ENCODE measurements at places on chromosomes 7 and 10.

DNA sequence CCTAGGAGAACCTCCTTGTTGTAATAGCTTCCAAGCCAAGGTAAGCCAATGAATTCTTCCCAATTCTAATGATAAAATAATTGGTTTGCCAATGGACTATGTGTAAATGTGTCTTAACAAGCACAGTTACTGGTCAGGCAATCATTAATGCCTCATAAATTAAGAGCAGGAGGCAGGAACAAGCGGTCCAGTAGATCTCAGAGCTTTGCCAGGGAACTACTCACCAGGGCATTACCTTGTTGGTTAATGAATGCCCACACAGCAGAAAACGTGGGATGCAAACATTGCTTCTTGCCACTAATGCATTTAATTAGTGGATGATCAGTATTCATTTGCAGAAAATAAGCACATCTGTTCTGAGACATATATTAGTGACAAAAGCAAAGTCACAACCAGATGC lies 26.7 kb upstream of the ZNF800 start:
- DNase-seq = no peak

DNA sequence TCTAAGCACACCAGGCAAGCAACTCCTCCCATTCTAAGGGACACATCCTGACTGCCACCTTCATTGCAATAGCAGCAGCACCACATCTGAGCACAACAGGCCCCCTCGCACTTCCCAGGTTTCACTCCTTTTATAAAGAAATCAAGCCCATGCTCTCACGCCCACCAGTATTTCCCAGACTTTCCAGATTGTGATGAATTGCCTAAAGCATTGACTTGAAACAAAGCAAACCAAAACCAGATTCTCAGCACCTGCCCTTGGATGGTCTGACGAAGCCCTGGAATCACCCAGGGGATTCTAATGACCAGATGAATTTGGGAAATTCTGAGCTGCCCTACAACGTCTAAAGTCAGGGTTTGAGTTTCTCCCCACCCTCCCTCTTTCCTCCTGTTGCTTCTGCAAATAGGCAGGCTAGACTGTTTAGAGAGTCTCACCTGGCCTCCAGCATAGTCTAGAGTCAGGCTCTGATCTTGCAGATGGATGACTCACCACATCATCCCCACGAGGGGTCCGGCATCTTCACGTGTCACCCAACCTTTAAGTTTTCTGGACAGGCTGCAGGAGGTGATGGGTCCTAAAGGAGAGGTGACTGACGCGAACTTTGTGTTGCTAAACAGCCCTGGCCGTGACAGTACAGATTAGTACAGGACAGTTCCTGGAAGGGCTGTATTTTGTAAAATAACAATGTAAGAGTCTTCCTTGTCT lies 198.0 kb downstream of the SKIDA1 start:
- no peak for DNase-seq

- no peak for DNase-seq
Measured at GRCh38 chr7:109532262-109532992, 962.8 kb downstream of the DNAJB9 start.

- DNase-seq = no peak
Measured at GRCh38 chr10:29917311-29917710, 142.1 kb downstream of the JCAD start.

GRCh38 chr7:40612298-40612697 lies 477.5 kb downstream of the SUGCT start:
- no peak for DNase-seq

DNA sequence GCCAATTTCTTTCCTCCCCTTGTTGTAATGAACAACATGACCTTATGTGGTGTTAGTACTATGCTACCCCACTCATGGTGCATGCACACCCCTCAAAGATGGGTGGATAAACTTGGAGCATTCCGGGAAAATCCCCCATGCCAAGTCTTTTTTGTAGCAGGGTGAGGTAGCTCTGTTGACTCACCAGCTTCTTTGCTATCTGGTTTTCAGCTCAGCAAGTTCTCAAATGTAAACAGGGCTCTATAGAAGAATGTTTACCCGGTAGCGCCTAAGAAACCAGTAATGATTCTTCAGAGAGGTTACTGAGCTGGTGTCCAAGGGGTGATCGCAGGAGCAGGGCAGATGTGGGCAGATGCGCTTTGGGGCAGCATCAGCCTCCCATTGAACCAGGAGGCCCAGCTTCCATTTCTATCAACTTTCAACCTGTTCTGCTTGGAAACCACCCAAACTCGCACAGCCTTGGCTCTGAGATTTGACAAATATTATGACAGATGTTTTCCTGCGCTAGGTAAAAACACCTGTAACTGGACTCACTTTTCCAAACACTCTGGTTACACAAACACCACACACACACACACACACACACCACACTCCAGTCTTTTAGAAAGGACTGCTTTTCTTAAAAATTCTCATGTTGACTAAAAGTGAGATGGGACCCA lies 87.8 kb downstream of the ZRANB1 start:
- DNase-seq = no peak

- DNase-seq = peak; percentile 45
Measured at GRCh38 chr10:100998991-100999741, 442 bp upstream of the LZTS2 start.

GRCh38 chr7:2515424-2516193 lies 4.0 kb upstream of the LFNG start:
- no peak for DNase-seq

GRCh38 chr7:37758501-37759045 lies 75.0 kb downstream of the GPR141 start:
- DNase-seq = no peak

DNA sequence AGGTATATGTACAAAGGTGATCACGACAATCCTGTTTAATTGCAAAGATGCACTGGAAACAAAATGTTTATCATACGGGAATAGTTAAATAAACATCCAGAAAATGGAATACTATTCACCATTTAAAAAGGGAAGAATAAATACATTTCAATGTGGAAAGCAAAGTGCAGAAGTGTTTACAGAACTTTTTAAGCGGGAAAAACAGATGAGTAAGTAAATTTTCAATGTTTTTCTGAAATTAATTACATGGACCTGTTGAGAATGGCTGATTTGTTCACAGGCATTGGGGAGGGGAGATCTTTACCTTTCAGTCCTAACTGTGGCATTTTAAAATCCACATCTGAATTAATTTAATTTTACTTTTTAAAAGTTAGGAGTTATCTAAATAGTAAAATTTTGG lies 7.1 kb downstream of the MTPN start:
- no peak for DNase-seq

- no peak for DNase-seq
Measured at GRCh38 chr7:44099669-44100068, 4.5 kb upstream of the AEBP1 start.

- no peak for DNase-seq
Measured at GRCh38 chr10:125823663-125824251, 411 bp downstream of the BCCIP start.

DNA sequence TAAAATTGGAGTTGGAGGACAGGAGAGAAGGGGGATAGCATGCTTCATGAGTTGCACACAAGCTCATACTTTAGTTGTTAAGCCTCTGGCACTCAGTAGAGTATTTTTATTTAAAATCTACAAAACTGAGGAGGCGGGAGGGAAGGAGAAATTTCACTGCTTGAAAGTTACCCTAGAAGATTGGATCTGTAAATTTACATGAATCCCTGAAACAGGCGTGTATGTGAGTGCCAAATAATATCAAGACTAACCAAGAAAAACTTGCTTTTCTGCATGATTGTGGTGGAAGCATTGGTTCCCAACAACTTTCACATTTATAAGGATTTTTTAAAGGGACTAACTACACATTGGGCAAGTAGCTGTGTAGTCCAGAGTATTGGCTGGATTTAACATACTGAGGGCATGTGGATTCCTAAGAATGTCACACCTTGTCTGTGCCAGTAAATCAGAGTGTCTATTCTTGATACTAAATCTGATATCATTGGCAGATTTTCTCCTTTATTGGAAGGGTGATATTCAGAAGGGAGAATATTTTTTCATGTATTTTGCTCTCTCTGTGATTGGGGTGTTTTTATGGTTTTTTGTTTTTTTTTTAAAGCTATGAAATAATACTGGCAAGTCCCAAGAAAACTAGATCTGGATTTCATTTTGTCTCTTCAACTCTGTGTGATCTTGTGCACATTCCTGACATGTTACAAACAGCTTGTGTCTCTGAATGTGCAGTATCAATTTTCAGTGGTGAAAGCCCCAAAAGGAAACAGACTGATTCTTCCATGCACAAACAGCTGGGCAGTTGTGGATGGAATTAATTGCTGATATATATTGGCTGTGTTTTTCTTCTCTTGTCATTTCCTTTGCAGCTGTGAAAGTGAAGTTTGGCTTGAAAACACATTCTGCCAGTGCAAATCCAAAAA lies 67.2 kb downstream of the ADD3 start:
- no peak for DNase-seq

- DNase-seq = no peak
Measured at GRCh38 chr10:51743146-51743545, 43.8 kb upstream of the CSTF2T start.

DNA sequence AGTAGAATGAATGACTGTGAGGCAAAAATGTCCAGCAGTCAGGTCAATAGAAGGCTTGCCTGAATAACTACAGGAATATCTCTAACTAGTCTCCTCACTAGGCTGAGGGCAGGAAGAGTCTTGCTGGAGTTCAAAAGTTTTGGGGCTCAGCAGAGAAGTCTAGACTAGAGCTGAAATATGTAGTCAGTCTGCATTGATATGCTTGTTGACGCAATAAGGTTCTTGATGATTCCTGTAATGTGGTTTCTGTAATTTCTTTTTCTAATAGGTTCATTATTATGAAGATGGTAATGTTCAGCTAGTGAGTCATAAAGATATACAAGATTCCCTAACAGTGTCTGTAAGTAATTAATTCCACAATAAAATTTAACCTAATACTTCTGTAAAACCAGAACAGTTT lies 41.5 kb upstream of the ST7 start:
- DNase-seq = no peak

DNA sequence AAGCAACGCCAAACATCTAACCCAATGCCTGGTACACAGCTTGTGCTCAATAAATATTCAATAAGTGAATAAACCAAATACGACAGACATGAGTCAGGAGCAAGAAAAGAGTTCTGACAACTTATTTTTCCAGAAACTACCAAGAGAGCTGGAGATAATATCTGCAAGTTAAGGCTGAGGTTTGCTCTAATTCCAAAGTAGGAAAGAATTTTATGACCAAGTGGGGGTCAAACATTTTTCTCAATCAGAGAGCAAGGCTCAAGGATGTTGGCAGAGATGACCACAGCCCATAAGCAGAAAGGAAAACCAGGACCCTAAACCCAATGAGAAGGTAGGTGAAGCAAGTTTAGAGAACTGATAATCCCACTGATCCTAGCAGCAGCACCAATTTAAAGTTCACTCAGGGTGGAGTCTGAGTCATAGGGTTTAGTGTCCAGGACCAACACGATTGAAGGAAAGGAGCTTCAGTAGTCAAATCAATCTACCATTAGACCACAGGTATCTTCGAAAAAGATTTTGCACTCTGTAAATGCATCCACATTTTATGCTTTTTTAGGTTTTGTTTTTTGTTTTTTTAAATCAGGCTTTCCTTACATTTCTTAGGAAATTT lies 49.3 kb upstream of the KCNIP2 start:
- DNase-seq = no peak

- DNase-seq = no peak
Measured at GRCh38 chr7:105352901-105353668, 35.6 kb downstream of the SRPK2 start.

- DNase-seq = no peak
Measured at GRCh38 chr10:129969911-129970464, 5.9 kb upstream of the EBF3 start.

DNA sequence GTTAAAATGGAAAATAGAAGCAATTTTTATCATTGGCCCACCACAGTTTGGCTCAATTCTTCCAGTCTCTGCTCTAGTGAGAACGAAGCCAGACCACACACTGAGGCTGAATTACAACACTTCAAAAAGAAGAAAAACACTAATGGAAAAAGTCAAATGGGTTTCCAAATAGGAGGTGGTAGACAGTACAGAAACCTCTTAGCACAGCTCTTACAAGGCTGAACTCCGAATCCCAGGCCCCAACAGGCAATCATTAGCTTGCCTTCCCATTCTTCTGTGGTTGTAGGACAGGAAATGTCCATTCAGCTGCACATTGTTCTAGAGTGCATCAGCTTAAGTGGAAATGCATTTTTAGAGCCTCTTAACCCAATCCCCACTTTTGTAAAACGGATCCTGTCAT lies 115.1 kb upstream of the MEOX2 start:
- DNase-seq = no peak

DNA sequence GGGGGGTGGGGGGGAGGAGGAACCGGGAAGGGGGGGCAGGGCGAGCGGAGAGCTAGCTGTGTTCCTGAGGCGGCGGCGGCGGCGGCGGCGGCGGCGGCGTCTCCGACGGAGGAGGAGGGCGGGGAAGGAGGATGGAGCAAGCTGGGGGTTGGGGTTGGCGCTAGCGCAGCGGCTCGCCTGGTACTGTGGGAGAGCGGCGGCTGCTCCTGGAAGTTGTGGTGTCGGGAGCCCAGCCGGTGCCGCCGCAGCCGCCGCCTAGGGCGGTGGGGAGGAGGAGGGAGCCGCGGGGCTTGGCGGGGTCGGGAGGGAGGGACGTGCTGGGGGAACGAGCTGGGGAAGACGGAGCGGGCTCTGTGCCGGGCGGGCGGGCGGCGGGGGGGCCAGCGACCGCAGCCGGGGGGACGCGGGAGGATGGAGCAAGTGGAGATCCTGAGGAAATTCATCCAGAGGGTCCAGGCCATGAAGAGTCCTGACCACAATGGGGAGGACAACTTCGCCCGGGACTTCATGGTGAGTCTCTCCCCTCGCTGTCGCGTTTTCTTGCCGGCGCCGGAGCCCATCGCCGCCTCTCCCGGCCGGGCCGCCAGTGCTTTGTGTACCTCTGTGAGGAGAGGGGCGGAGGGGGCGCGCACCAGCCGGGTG lies at the start of gene PTPN12:
Gene PTPN12, plus strand, starts transcription at position 160 of the 642 bp plus-strand sequence. Its CDS starts 252 bp downstream, at position 412.
- no peak for DNase-seq

DNA sequence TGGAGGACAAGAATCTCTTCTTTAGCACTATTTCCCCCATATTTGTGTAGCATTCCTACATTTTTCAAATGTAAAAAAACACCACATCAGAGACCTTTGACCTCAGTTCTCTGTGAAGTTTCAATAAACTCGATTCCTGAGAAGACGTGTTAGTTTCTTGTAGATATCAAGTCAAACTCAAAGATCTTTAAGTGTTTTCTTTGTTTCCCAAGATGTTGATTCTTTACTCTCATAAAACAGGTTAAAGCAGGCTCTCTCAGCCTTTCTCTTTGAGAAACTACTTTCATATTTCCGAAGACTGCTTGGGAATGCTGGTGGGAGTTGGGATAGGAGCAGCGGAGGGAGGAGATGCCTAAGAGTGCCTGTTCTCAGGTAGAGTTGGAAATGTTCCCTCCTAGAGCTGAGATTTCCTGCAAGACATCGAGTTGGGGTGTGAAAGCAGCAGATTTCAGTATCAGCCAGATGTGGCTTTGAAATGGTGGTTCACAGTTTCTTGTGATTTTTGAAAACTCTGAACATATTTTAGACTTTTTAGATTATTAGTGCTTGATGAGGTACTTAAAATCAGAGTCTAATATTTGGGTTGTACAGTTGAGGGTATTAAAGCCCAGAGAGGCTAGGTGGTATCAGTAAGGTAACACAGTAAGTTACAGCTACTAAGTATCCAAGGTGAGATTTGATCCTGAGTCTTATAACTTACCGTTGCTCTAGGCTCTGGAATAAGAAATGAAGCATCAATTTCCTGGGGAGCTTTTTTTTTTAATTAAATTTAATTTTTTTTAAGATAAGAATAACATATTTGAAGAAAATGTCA lies 13.9 kb downstream of the ADK start:
- DNase-seq = no peak
